ENCODE measurements at places on chromosomes 11 and 22.

DNA sequence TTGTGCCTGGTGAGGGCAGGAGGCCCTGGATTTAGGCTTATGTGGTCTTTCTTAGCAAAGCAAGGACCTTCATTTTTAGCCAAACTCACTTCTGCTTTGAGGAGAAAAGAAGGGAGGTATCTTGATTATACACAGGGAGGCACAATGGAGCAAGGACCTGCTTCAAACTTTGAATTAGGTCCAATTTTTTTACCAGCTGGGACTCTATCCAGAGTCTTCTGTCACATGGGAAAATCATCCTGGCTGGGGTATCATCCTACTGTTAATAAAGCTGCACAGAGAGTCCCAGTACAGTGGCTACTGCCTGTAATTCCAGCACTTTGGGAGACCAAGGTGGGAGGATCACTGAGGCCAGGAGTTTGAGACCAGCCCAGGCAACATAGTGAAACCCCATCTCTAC is 87.8 kb downstream of the CWC15 start:
- DNase-seq: no peak

DNA sequence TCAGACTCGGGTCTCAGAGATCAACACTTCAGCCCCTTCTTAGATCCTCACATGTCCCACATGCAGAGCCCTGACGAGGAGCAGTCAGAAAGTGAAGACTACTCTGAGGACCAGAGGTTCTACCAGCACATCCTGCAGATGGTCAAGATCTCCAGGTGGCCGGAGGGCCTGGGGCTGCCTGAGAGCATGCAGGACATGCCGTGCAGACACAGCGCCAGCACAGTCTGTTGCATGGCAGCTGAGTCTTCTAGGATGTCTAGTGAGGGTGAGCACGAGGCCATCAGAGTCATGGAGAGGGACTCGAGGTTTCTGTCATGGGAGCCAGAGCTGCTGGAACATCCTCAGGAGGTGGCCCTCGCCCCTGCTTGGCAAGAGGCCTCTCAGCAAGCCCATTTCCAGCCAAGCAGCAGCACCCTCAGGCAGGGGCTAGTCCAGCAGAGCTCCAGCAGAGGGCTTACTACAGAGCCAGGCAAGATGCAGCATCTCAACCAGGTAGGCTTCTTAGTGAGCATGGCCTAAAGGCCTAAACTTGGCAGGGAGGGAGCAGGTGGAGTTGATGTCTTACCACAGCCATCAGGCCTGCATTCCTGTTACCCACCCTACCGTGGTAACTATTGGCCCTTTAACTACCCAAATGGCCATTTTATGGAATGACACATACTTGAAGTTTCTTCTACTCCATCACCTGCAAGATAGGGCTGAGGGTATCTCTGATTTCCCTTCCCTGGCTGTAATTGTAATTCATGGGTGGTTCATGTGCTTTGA is 28.7 kb downstream of the CEP164 start:
- no peak for DNase-seq

DNA sequence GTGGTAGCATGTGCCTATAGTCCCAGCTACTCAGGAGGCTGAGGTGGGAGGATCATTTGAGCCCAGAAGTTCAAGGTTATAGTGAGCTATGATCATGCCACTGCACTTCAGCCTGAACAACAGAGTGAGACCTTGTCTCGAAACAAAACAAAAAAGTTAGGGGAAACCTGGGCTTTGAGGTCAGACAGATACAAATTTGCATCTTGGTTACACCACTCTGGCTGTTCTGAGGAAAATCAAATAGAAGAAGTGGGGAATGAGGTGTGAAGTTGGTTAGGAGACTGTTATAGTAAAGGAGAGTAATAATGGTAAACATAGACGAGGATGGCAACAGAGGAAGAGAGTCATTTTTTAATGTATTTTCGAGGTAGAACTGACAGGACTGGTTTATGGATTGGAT is 62.6 kb downstream of the PPME1 start:
- DNase-seq: no peak

GRCh38 chr11:69533296-69534165 is 52.1 kb downstream of the LINC01488 start:
- no peak for DNase-seq

- no peak for DNase-seq
Observed at GRCh38 chr11:17791144-17791543, 56.6 kb downstream of the KCNC1 start.

DNA sequence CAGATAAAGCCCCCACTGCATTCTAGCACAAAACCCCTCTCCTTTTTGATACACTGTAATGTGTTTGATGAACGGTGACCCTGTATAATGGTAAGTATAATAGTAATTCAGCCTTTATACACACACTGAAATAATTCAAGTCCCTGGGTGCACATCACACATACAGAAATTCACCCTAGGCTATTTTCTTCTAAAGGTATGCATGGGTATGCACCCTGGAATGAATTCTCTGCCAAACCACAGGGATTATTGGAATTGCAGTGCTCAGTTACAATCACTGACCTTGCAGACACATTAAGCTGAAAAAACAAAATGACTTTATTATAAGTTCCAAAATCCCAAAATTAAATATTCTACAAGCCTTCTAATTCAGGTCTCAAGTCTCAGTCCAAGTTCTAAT is 245.9 kb upstream of the FAT3 start:
- no peak for DNase-seq

GRCh38 chr22:40720538-40721256 is 41.4 kb downstream of the MCHR1 start:
- DNase-seq: no peak

DNA sequence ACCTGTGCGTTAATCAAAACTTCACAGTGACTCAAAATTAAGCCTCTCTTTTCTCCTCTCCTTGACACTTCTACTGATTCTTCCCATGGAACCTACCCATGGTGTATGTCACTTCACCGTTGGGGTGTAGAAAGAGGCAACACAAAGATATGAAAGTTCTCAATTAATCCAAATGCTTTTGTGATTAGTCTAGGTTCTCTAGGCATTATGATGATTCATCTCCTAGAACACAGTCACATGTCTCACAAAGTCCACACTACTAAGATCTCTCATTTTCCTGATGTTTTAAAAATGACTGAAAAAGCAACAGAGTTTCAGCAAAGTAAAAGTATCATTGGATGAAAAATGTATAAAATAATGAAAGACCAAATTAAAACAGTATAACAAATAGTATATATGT is 13.7 kb upstream of the SCGB2A2 start:
- DNase-seq: no peak

DNA sequence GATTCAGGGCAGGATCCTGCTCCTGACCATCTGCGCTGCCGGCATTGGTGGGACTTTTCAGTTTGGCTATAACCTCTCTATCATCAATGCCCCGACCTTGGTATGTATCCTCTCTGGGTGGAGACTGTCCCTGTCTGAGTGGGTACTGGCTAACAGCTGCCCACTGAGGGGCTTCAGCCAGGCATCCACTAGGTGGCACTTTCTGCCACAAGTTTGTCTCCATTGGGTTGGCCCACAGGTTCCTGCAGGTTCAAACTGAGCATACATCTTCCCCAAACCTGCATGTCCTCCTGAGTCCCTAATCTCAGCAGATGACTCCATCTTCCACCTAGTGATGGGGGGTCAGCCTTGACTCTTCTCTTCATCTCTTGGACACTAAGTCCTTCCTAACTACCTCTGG is 4.4 kb downstream of the SLC2A11 start:
- no peak for DNase-seq

GRCh38 chr11:104151404-104152204 is 12.3 kb downstream of the PDGFD start:
- no peak for DNase-seq

GRCh38 chr22:45120931-45121330 is 42.8 kb upstream of the NUP50 start:
- no peak for DNase-seq

All from activated CD4-positive, CD25-positive, alpha-beta regulatory T cell treated with anti-CD3 and anti-CD28 coated beads, Interleukin-2, amount 50 U/mL, for 72 hours (primary cell).